ENCODE measurements at places on chromosomes 12 and 14.
A peak's percentile ranks its signal among the peaks of the same experiment; 100 is the strongest.

GRCh38 chr12:8819666-8819980 lies 2.8 kb upstream of the A2ML1 start:
- DNase-seq = no peak

DNA sequence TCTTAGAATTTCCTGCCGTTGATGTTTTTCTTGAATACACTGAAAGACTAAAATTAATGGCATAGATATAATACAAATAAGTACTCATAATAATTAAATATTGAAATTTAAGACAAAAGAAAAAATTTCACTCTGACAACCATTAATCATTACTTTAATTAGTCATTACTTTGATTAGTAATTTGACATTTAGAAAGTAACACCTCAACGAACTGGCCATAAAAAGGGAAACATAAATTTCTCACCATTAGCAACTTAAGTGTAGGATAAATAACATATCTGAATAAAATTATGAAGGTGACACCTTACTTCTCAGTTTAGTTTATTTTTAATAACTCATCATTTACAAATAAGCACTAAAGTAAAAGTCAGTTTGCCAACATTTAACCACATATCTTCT lies 17.5 kb downstream of the MAGOHB start:
- no peak for DNase-seq

GRCh38 chr14:20631023-20631879 lies 10.2 kb downstream of the OR6S1 start:
- DNase-seq = no peak

- no peak for DNase-seq
Observed at GRCh38 chr12:5307065-5307464, 124.8 kb upstream of the NTF3 start.

DNA sequence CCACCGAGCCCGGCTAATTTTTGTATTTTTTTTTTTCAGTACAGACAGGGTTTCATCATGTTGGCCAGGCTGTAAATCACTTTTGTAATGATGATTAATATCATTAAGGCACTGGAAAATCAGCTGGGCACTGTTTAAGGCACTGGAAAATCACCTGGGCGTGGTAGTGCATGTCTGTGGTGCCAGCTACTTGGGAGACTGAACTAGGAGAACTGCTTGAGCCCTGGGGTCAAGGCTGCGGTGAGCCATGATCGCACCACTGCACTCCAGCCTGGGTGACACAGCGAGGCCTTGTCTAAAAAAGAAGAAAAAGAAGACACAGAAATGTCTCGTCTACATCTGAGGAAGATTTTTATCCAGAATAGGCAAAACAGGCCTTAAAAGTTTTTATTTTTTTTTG lies 12.7 kb downstream of the SLC11A2 start:
- DNase-seq = no peak

GRCh38 chr12:111846016-111846415 lies 4.0 kb downstream of the MAPKAPK5 start:
- DNase-seq = no peak

DNA sequence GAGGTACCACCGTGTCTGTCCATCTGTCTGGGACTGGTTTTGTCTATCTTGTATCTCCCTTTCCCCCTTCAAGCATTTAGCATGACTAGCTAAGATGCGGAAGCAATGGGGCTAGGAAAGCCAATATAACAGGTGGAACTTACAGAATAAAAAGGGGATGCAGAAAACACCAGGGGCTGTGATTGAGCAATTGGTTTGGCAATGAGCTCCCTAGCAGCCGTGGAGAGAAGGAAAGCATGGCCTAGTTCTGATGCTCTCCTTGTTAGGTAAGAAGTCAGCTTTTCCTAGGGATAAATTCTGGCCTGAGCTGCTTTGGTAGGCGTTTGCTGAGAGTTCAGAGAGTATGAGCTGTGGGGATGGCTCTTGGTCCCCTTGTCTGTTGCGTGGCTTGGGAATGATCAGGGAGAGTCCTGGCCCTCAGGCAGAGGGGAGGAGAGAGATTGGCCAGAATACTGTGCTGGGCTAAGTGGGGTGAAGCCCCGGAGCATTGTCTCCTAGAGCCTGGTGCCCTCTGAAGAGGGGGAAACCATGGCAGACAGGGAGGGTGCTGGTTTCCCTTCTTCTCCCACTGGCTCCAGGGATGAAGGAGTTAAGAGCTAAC lies 7.1 kb downstream of the SETD1B start:
- no peak for DNase-seq

DNA sequence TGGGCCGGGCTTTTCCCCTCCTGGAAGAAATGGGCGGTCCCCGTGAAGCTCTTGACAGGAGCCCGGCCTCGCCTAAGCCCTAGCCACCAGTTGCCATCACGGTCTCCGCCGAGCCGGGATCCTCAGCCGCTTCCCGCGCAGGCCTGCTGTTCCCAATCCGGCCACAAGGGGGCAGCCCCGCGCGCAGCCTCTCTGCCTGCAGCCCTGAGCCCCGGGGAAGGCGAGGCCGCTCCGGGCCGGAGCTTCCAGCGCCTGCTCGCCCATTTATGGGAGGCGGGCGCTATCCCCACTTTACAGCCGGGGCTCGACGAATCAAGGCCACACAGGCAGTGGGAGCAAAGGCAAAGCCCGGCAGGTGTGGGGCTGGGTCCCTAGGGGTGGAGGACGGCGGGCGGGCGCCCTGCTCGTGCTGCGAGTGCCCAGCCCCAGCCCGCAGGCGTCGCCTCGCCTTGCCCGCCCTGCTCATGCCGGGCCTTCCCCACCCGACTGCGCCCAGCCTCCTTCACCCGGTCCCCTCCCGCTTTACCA lies 61.5 kb downstream of the LGMN start:
- peak; percentile 59 for DNase-seq

- no peak for DNase-seq
Observed at GRCh38 chr12:92324849-92325500, 179.3 kb upstream of the BTG1 start.

GRCh38 chr12:105331805-105332251 lies 1.3 kb downstream of the C12orf75 start:
- DNase-seq = no peak

DNA sequence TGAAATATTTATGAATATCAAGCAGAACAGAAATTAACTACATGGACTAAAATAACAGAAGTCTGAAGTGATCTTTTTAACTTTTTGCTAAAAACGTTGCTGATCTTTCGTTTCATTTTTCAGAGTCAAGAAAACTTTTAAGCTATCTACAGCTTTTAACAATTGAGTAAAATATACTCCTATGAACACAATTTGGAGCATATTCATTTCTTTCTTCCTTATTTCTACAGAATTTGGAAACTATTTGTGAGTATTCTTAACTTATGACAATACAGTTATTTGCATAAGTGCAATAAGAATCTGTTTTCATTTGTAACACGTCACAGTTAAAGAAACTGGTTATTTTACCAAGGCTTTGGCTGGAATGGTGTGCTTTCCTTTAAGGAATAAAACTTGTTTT lies 21.0 kb upstream of the B4GALNT1 start:
- DNase-seq = no peak

- DNase-seq = no peak
Observed at GRCh38 chr12:29676676-29677075, 107.1 kb downstream of the TMTC1 start.

GRCh38 chr12:64673490-64674169 lies 63.3 kb downstream of the RASSF3 start:
- no peak for DNase-seq

DNA sequence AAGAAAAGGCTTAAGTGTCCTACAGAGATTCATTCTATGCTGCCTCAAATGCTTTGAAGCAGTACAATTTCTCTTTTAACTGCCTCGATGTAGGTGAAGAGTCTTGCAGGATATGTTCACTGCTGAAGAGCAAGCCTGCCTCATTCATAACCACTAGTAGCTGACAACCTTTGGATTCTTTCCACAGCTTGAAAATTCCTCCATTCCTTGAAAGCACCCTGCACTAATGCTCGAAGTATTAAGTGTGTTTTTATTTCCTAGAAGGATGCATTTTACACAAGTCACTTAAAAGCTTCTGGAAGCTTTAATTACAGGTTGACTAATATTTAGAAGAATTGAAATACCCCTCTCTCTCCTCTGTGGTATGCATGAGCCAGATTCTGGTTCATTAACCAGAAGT lies 429.4 kb downstream of the DIO2 start:
- no peak for DNase-seq

DNA sequence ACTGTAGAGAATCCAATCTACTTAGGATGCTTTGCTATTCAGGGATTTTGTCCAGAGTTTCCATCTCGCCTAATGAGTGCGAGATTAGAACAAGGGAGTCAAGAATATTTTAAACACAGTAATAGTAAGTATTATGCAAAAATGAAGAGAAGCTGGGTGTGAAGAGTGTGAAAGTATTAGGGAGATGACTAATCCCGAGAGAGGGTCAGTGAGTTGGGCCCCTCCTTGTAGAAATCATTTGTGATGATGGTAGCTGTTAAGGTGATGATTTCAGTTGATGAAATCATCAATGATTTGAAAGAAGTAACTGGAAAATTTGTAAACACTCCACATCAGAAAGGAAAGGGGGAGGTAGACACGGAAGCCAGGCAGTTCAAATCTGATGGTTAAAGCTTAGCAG lies 478.9 kb upstream of the MGAT4C start:
- DNase-seq = no peak

DNA sequence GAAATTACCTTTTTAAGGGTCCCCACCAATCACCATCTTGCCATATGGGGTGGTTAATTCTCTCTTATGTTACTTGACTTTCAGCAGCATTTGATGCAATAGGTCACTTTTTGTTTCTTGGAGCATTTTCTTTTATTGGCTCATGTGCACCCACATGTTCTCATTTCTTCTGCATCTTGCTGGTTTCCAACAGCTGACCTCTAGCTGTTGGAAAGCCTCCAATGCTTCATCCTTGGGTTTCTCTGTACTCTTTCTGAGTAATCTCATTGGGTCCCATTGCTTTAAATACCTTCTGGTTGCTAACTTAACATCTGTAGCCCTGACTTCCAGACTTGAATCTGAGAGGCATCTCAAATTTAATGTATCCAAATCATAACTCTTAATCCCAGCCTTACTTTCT lies 116.8 kb downstream of the CRADD start:
- DNase-seq = no peak

DNA sequence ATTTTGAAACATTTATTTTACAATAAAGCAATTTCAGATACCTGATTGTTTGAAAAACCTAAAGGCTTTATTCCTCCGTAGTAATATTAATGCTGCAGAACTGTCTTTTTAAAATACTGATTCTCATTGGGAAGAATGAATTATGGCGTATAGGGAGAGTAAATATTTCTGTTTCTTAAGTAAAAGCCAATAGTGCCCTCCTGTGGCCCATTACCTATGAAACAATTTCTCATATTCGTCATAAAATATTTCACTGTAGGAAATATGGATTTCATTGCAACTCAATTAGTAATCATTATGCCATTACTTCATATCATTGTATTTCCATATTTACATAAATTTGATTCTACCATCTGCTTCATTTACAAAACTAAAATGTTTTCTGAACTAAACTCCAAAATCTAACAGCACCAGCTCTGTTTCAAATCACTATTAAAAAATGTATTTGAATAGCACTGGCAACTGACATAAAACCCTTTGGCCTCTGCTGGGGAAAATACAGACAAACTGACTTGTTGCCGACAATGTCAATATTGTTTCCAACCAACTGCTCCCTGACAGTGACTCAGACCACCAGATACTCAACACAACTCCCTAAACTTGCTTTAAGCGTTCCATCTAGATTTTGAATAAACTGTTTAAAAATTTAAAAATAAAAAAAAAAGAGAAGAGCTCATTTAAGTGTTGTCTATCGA lies 290.3 kb downstream of the NAV3 start:
- no peak for DNase-seq

- DNase-seq = peak; percentile 43
Observed at GRCh38 chr12:130041983-130042812, 120.1 kb upstream of the FZD10 start.

DNA sequence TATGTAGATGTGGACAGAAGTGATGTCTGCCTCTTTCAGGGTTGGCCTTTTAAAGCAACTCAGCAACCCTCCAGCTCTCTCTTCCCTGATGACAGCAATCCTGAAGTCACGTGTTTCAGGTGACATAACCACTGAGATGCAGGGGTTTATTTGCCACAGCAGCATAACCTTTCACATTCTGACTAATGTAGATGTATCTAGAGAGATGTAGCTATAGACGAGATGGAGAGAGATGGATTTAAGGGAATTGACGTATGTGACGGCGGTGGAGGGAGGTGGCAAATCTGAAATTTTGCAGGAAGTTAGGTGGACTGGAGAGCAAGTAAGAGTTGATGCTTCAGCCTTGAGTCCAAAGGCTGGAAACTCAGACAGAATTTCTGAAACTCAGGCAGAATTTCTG lies 126.0 kb downstream of the ZFP36L1 start:
- DNase-seq = no peak

- DNase-seq = no peak
Observed at GRCh38 chr14:95226801-95227200, 69.5 kb upstream of the DICER1 start.

- no peak for DNase-seq
Observed at GRCh38 chr12:107377596-107378385, 284.4 kb upstream of the CRY1 start.

DNA sequence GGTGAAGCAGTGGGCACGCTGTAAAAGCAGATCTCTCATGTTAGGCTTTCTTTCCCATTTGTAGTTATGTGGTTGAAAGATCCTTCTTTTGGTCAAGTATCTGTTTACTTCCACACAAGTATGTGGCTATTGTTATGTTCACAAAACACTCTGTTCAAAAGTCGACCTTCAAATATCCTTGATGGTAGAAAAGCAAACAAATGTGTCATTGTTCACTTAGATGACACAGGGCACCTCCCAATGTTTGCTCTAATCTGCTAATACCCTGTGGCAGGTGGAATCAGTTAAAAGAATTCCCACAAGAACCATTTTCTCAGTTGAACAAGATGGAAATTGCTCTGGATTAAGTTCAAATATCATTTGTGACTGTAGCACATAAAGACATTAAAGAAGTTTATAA lies 43.6 kb upstream of the NAA30 start:
- DNase-seq = no peak

- DNase-seq = no peak
Observed at GRCh38 chr14:64681796-64682710, 22.2 kb upstream of the PLEKHG3 start.

DNA sequence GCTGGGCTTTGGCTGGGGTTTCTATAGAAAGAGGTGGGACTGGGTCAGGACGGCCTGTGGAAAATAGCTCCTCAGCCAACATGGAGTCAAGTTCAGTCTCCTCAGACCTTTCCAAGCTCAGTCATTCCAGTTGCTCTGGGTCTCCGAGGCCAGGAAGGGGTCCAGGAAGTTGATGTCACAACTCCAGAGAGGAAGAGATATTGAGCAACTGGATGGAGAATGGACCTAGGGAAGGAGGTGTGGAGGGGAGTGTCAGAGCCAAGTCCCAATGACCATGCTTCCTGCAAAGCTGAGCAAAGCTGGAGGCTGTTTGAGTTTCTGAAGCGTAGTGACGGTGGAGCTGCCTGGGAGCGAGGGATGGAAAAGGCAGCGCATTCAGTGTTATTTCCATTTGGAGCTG lies 86.1 kb downstream of the SLC24A4 start:
- DNase-seq = no peak
